T follicular helper cell (primary cell): ENCODE measurements at places on chromosomes 2 and 18.

DNA sequence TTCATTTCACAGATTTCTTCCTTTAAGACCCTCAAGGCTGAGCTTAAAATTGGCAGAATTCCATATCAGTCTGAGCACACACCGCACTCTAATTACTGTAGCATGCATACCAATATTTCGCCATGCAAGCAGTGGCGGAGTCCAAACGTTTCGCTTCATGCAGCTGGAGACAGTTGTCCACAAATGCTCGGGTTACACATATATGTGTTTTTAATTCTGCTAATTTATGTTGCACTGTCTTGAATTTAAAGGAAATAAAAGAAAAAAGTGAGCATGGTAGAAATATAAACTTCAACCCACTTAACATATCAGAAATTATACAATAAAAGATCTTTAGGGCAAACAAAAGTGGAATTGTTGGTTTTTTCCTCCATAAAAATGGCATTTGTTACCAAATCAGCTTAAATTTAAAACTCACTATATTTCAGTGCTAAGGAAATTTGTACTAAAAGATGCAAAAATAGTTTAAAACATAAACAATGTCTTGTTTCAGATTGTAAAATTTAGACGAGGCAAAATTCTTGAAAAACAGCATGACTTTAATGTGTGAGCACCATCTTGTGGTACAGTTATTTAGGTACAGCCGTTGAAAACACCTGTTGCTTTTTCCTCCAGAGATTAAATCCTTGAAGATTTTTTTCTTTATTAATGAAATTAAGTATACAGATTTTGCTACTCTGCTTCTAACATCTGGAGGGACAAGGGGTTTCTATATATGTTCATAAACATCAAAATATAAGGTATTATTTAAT, 24.1 kb upstream of the KANSL1L start:
- DNase-seq, result no peak

- DNase-seq, result no peak
These were observed 14.0 kb upstream of the ST6GAL2 start for GRCh38 chr2:106899786-106900530.

GRCh38 chr2:163701399-163702195, 34.2 kb downstream of the FIGN start:
- DNase-seq, result no peak

DNA sequence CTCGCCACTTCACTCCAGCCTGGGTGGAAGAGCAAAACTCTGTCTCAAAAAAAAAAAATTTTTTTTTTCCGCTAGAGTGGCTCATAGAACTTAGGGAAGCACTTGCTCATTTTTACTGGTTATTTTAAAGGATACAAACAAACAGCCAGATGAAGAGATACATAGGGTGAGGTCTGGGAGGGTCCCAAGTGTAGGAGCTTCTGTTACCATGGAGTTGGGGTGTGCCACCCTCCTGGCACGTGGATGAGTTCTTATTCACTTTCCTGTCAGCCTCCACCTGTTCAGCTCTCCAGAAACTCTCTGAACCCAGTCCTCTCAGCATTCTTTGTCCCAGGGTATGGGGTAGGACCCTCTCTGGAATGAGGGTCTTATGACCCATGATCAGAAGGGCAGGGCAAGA, 4.9 kb upstream of the MAT2A start:
- no peak for DNase-seq

GRCh38 chr2:35343135-35343534, 1012.4 kb upstream of the CRIM1 start:
- no peak for DNase-seq
